HuH-7.5 (cell line): ENCODE measurements at places on chromosomes 2 and 18.
A peak's percentile ranks its signal among the peaks of the same experiment; 100 is the strongest.

DNA sequence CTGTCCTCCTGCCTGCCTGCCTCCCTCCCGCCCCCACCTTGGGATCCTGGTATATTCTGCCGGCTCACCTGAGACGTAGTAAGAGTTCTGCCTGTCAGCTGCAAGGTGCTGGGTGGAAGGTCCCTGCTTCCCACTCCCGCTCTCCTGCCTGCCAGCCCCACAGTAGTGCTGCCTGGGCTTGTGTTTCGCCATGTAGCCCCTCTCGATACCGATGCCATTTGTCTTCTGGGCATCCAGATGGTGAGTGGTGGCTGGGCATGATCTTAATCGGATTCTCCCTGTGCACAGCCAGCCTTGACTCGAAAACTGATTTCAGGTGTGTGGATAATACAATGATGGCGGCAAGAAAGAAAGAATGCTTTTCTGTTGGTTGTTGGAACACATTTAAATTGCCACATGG is 184.9 kb downstream of the AGAP1 start:
- DNase-seq = no peak

DNA sequence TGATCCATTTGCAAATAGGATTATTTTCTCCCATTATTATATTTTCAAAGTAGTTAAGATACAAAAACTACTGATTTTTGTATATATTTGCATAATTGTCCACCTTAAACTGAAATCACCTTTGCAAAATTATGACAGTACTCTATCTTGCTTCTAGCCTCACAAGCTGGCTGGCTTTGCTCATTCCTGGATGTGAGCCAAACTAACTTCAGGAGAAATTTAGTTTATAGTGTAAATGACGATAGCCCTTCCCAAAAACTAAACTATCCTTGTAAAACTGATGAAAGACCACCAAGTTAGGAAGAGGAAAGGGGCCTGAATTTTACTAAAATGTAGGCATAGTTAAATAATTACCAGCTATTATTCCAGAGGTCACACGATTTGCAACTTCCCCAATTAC is 87.3 kb downstream of the ADD2 start:
- no peak for DNase-seq

DNA sequence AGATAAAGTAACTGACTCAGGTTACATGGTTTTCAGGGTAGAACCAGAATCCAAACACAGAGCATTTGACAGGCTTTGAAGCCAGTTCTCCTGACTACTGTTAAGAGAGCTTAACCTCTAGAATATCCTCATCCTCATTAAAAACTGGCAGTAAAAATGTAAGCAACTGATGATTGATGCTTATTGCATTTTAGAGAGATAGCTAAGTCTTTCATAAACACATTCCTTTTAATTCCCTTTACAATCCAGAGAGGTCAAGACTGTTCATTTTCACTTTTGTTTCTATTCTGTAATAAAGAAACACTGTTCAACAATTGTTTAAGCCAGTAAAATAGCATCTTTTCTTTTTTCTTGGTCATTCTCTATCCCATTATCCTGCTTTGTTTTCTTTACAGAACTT is 53.9 kb upstream of the RAB27B start:
- no peak for DNase-seq

GRCh38 chr2:84539729-84540128 is 23.4 kb downstream of the DNAH6 start:
- no peak for DNase-seq

- DNase-seq = no peak
Observed at GRCh38 chr2:238655198-238655860, 192.6 kb upstream of the TWIST2 start.

DNA sequence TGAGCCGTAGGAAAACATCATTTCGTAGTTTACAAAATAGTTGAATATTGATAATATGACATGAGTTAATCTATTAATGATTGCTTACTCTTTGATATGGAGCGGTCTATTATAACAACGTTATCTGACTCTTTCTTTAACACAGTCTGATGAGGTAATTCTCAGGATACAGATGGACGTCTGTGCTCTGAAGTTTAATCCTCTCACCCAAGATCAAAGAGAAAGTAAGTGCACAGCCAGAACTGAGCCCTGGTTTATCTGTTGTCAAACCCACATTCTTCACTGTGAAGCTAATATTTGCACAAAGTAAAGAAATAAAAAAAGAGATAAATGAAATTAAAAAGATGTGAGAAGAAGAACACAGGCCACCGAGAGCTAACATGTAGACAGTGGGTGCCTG is 190.9 kb upstream of the COPS8 start:
- no peak for DNase-seq

- no peak for DNase-seq
Observed at GRCh38 chr2:226661789-226662545, 137.7 kb downstream of the IRS1 start.

DNA sequence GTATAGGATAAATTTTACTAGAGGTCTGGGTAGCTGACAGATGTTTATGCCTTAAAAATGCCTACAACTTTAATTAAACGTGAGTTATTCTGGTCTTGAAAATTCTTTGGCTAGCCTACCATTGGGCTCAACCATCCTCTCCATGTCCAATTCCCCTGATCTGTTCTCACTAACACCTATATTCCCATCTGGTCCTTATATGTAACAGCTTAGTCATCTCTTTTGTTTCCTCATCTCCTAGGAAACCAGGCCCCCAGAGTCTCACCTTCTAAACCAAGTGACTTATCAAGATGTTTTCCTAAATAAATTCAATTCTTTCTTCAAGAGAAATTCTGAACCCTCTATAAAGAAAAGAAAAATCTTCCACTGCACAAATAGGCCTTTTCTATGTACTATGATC is 148.5 kb downstream of the TTC32 start:
- no peak for DNase-seq

DNA sequence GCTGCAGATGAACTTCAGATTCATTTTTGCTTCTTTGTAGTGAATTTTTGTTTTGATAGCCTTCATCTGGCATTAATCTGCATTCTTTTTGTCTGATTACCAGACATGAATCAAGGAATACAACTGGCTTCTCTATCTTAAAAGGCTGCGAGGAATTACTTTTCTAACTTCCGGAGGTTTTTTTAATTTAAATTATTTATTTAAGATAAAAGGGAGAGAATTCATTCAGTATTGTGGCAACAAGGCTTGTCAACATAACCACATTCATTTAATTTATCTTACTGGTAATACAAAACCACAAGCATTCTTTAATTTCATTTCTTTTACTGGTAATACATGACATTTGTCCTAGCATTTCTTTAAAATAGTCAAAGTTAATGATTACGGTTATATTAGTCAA is 36.0 kb downstream of the CSRNP3 start:
- DNase-seq = no peak

DNA sequence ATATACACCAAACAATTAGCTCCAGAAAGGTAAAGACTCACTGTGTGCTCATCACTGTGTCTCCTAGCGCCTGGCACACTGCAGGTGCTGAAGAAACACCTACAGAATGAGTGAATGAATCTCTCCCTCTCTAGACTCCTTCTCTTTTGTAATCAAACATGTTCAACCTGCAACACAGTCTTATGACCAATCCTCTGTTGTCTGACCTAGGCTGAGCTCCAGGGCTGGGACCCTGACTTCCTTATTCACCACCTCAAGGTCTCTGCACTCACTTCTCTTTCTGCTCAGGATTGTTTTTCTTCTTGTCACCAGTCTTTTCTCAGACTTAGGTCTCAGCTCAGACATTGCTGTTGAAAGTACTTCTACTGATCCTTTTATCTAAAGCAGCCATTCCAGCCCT is 9.8 kb downstream of the CKAP2L start:
- no peak for DNase-seq

- DNase-seq = no peak
Observed at GRCh38 chr2:8822218-8822617, 15.2 kb downstream of the KIDINS220 start.

DNA sequence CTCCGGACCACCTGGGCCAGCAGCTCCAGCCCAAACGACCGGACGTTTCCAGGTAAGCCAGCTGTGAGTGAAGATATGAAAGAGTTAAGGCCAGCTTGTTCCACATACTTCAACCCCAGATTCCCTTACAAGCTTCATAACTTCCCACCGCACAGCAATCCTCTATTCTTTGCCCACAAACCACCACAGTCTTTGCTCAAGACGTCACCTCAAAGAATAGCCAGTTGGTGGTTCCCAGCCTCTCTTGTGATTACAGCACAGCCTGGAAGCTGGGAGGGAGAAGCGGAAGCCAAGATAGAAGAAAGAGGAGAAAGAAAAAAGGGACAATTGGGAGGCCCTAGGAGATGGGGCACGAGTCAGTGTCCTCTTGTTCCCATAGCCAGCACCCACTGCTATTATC is 70.6 kb downstream of the NRP2 start:
- no peak for DNase-seq

GRCh38 chr18:45680066-45680690 is 43.8 kb upstream of the SLC14A1 start:
- no peak for DNase-seq

- peak; percentile 64 for DNase-seq
Observed at GRCh38 chr18:3481696-3482210, 31.8 kb downstream of the TGIF1 start.

GRCh38 chr2:186460465-186460864 is 25.6 kb upstream of the ZC3H15 start:
- no peak for DNase-seq

GRCh38 chr2:149739883-149740265 is 152.3 kb upstream of the MMADHC start:
- DNase-seq = no peak

- DNase-seq = no peak
Observed at GRCh38 chr2:28683100-28683706, 68.4 kb upstream of the PPP1CB start.

DNA sequence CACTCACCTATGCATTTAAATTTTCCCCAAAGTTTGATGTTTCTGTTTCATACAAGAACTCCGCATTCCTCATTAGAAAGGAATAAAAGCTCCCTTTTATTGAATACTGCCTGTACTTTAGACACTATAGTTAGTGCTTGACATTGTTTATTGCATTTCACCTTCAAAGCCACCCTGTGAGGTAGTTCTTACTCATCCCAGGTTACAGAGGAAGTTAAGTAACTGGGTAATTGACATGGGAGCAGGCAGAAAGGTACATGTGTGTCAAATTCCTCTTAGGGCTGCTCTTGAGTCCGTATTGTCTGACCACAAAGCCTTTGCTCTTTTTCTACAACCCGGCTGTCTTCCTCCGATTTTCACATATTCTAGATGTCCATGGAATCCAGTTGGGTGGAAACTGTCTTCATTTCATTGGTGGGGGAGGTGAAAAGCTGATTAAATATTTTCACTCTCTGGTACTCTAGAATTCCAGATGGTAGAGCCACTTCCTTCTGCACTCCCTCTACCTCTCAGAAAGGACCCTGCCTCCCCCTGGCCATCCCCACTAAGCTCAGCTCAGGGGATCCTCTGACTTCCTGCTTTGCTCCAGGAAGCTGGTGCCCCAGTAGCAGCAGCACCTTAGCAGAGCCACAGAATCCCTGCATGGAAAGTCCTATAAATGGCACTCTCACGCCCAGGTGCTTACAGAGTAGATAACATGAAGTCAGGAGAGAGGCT is 319.2 kb downstream of the LRATD1 start:
- DNase-seq = no peak

- no peak for DNase-seq
Observed at GRCh38 chr2:240456447-240457222, 21.2 kb downstream of the GPC1 start.

DNA sequence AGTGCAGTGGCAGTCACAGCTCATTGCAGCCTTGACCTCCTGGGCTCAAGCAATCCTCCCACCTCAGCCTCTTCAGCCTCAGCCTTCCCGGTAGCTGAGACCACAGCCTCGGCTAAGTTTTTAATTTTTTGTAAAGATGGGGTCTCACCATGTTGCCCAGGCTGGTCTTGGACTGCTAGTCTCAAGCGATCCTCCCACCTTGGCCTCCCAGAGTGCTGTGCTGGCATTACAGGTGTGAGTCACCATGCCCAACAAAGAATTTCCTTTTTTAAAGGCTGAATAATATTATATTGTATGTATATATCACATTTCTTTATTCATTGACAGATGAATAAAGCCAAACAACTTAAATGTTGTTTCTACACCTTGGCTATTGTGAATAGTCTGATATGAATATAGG is 42.5 kb downstream of the MOB4 start:
- no peak for DNase-seq

- peak; percentile 6 for DNase-seq
Observed at GRCh38 chr2:241811201-241811951, 2.4 kb downstream of the NEU4 start.

- DNase-seq = no peak
Observed at GRCh38 chr2:15142069-15142689, 419.0 kb downstream of the NBAS start.

DNA sequence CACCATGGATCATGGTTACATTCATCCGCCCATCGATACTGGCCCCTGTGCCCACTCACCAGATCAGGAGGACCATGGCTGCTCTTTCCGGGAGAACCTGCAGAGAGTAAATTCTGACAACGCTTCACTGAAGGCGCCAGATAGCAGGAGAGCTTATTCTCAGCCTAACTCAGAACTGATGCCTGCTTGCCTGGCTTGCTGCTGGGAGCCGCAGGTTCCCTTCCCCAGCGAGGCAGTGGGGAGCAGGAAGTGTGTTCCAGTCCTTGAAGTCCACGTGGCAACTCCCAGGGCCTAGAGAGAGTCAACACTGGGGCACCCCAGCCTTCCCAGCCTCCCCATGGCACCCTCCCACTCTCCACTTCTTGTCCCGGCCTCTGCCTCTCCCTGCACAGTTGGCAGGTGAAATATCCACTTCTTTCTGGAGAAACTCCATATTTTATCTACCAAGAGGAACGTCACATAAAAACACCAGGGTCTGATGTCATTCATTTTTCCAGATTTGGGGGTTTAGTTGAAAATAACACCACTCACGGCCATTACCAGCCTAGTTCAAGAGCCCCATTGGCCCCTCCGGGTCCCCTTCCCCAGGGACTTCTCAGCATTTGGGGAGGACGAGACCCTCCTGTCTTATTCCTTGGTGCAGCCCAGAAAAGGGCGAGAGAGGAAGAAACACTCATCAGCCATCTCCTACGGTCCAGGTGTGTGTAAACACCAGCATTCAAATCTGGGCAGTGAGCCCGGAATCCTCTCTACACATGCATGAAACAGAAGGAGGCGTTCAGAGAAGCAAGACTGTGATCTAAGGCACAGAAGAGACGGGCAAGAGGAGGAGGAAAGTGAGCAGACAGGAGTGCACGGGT is 3.5 kb upstream of the TUBB6 start:
- DNase-seq = no peak

GRCh38 chr18:67080601-67081000 is 435.9 kb downstream of the DSEL start:
- DNase-seq = no peak

GRCh38 chr18:44465381-44465841 is 215.3 kb upstream of the SETBP1 start:
- DNase-seq = no peak

- peak; percentile 69 for DNase-seq
Observed at GRCh38 chr18:79934311-79935097, 16.9 kb downstream of the SLC66A2 start.
